Activated CD4-positive, alpha-beta T cell treated with anti-CD3 and anti-CD28 coated beads for 36 hours (primary cell): ENCODE measurements at places on chromosomes 2 and 18.

DNA sequence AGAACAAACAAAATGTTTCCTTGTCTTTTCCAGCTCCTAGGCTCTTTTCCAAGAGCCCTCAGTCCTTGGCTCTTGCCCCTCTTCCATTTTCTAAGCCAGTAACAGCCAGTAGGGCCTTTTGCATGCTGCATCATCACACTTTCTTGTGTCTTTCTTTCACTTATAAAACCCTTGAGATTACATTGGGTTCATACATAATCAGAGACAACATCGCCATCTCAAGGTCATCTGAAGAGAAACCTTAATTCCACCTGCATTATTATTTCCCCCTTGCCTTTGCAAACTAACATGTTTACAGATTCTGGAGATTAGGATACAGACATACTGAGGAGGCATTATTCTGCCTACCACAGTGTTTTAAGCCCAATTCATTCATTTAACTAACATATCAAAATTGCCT, 697.3 kb downstream of the TRIB2 start:
- no peak for DNase-seq

DNA sequence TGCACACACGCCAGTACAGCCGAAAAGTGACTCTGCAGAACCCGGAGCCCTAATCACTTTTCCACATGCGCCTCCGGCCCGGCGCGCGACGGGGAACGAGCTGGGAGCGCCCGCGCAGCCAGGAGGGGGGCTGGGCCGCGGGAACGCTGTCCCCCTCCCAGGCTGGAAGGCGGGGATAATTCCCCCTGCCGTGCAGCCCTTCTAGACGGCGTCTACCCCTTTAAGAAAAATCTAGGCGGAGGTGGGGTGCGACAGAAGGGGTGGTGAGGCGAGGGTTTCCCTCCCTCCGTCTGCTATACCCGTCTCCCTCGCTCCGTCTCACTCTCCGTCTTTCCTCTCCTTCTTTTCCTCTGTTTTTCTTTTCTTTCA, 2.4 kb downstream of the CYP26B1 start:
- DNase-seq = no peak

- DNase-seq = no peak
Observed at GRCh38 chr18:49613141-49613640, 51.3 kb downstream of the LIPG start.

DNA sequence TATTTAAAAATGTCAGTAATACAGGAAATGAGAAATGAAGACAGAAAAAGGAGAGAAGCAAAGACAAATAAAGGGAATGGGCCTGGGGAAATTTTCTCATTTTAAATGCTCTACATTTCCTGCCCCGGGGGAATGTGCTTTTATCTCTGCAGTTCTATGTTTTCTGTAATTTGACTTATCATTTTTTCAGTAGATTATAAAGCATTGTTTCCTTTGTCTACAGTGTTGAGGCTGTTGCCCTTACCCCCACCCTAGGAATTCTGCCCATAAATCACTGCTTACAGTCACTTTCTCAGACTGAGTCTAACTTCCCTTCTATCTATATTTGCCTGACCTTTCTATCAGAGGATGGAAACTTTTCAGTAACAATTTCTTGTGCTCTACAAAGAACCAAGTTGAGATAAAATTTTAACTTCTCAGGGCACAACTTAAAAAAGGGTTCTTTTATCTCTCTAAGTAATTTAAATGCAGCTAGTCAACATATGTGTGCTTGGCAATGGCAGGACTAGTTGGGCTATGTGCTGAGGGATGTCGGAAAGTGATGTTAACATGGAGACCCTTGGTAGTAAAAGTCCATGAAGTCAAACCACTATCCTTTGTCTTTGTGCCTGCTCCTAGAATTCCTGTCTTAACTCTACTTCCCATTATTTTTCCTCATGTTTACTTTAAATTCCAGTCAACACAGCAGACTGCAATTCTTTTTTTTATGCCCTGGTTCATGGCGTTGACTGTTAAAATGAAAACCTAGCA, 146.5 kb upstream of the MMADHC start:
- no peak for DNase-seq

- no peak for DNase-seq
Observed at GRCh38 chr18:10899481-10899880, 249.9 kb downstream of the PIEZO2 start.
